ENCODE measurements at places on chromosomes 2 and 18.

DNA sequence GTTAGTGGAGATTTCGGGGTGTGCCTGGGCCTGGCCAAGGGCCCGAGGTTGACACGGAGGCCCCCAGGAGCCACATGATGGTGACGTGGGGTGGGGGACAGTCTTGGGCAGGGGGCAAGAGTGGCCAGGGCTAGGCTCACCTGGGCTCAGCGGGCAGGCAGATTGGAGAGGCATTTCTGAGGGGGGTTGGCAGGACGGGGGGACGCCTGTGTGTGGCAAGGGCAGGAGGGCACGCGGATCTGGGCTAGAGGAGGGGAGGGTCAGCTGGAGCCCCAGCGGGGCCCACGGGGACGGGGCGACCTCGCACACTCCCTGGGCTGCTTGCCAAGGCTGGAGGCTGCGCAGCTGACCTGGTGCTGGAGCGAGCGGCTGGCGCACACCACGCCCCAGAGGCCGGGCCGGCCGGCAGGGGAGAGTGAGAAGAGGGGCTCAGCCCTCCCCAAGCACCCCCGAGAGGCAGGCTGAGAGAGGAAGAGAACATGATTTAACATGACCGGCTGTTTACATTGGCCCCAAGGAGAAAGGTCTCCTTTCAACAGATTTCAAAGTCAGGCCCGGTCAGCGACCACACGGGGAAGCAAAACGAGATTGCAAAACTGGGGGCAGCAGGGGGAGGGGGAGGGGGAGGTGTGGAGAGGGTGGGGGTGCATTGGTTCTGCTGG, 38.0 kb upstream of the SNED1 start:
- no peak overlapping the region for H3K4me3 ChIP-seq
- H3K4me1 ChIP-seq = no peaks in the 10 kb centered on the region
- DNase-seq = no peak
- H3K36me3 ChIP-seq = no peaks in the 10 kb centered on the region
- H3K27ac ChIP-seq = no peak overlapping the region

DNA sequence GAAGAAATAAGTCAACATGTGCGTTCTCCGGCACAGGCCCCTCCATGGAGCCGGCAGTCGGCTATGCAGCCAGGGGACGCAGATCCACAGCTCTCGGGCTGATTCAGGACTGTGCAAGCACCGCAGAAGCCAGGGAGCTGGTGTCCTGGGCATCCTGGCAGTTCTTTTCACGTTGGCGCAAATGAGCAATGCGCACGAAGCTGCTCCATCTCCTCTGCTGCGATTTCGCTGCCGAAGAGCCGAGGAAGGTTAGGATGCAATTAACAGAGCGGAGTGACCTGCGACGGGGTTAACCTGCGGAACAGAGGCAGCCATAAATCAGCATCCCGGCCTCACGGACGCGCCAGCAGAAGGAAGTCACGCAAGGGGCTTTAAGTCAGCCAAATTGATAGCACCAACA, 107.1 kb upstream of the POU3F3 start:
- H3K27me3 ChIP-seq = no peaks in the 10 kb centered on the region
- no peak for DNase-seq
- H3K36me3 ChIP-seq = no peaks in the 10 kb centered on the region

- H3K27ac ChIP-seq = no peak overlapping the region
- no peak for DNase-seq
- H3K36me3 ChIP-seq = no peaks in the 10 kb centered on the region
- H3K4me3 ChIP-seq = no peak overlapping the region
These were observed 2.4 kb downstream of the TTN start for GRCh38 chr2:178804791-178805190.

DNA sequence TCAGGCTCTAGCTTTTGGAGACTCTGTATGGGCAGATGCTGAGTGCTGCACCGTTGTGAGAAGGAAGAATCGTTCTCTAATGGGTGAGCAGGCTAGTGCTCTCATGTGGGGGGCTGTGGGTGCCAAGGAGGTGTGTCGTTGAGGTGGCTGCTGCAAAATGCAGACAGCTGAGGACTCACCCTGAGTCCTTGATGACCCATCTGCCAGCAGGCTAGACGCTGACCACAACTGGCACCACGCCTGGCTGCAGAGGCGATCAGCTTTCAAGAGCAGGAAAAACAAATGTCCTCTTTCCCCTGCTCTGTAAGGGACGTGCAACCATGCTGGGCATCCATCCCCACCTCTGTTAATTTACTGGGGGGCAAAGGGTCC, 48.2 kb downstream of the HAUS1 start:
- DNase-seq = no peak
- H3K36me3 ChIP-seq = no peaks in the 10 kb centered on the region
- no peak overlapping the region for H3K4me3 ChIP-seq
- H3K27ac ChIP-seq = peak overlapping the region; percentile 62
- no peaks in the 10 kb centered on the region for H3K27me3 ChIP-seq
